ENCODE measurements at places on chromosomes 13 and 19. TPM values are rescaled to one million over a fixed set of nuclear protein-coding genes. Genes with fewer than 3 reads are reported as not detected.

IFNL2 gene
- total RNA-seq, result not detected

SLITRK6 gene
- not detected for total RNA-seq

CACNA1A gene
- total RNA-seq, result 0.07 TPM

CGB8 gene
- not detected for total RNA-seq

KLHL1 gene
- total RNA-seq, result not detected

KCTD12 gene
- total RNA-seq, result 94.3 TPM

STARD13 gene
- total RNA-seq, result 32.5 TPM

IFNL1 gene
- total RNA-seq, result not detected

ZNF345 gene
- 2.4 TPM for total RNA-seq

FUT1 gene
- total RNA-seq, result 8.0 TPM

TMEM147 gene
- 74.1 TPM for total RNA-seq

R3HDM4 gene
- total RNA-seq, result 29.1 TPM

CLEC4M gene
- total RNA-seq, result 0.07 TPM

C19orf38 gene
- not detected for total RNA-seq

B3GNT8 gene
- total RNA-seq, result 2.1 TPM

CEACAM4 gene
- total RNA-seq, result not detected

JOSD2 gene
- 18.3 TPM for total RNA-seq

MTUS2 gene
- not detected for total RNA-seq

SSC5D gene
- total RNA-seq, result 0.13 TPM

CGB5 gene
- total RNA-seq, result not detected

GARIN5A gene
- not detected for total RNA-seq

SIGLEC9 gene
- total RNA-seq, result not detected

GSX1 gene
- total RNA-seq, result not detected

PTPRH gene
- 0.46 TPM for total RNA-seq

CLEC17A gene
- not detected for total RNA-seq

CEACAM16 gene
- not detected for total RNA-seq

ZIC5 gene
- not detected for total RNA-seq

PODNL1 gene
- total RNA-seq, result 0.13 TPM

RCBTB2 gene
- 5.7 TPM for total RNA-seq

C2CD4C gene
- total RNA-seq, result 0.20 TPM

URAD gene
- total RNA-seq, result not detected

SPTBN4 gene
- total RNA-seq, result 0.28 TPM

THOP1 gene
- 195 TPM for total RNA-seq

F2RL3 gene
- 0.71 TPM for total RNA-seq

SYT5 gene
- total RNA-seq, result not detected

SIGLEC5 gene
- not detected for total RNA-seq

IGFL3 gene
- not detected for total RNA-seq

KLK4 gene
- total RNA-seq, result not detected

RGS9BP gene
- total RNA-seq, result 0.42 TPM

SMIM44 gene
- total RNA-seq, result not detected

SLC35E1 gene
- total RNA-seq, result 23.2 TPM

PPP5C gene
- 88.4 TPM for total RNA-seq

VPS36 gene
- total RNA-seq, result 19.1 TPM

CDX2 gene
- total RNA-seq, result not detected

FGF14 gene
- not detected for total RNA-seq

Measured in pulmonary artery endothelial cell (primary cell).